Activated T-helper 17 cell treated with anti-CD3 and anti-CD28 coated beads, Interleukin-2, amount 50 U/mL, for 72 hours (primary cell): ENCODE measurements at places on chromosomes 2 and 18. TPM values are rescaled to one million over a fixed set of nuclear protein-coding genes. Genes with fewer than 3 reads are reported as not detected.

Gene AMER3
- not detected for total RNA-seq

Gene MC2R
- total RNA-seq = not detected

Gene SALL3
- total RNA-seq = not detected

Gene EN1
- total RNA-seq = not detected

Gene OSBPL6
- total RNA-seq = 1.0 TPM

Gene COL5A2
- total RNA-seq = 0.32 TPM

Gene SLC20A1
- total RNA-seq = 124 TPM

Gene NYAP2
- 0.19 TPM for total RNA-seq

Gene MTIF2
- 25.8 TPM for total RNA-seq

Gene MAB21L4
- not detected for total RNA-seq

Gene CABYR
- total RNA-seq = 4.7 TPM

DNA sequence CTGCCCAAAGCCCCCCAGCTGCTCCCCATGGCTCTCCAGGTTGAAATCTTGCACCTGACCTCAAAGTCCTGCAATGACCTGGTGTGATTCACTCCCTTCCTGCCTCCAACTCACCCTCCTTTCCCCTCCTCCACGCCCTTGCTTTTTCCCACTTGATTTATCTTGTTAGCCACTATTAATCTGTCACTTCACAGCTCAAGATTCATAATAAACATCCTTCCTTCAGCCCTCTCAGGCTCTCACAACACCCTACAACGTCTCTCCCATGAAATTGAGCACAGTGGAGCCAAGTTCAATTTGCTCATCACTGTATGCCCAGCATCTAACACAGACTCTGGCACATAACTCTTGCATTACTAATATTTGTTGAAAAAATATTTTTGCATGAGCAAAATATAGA is 85.6 kb upstream of the SLC35G4 start:
- H3K27ac ChIP-seq = no peak overlapping the region
- ATAC-seq = no peak
- no peaks in the 10 kb centered on the region for H3K4me1 ChIP-seq
- H3K36me3 ChIP-seq = no peaks in the 10 kb centered on the region
- no peak overlapping the region for H3K4me3 ChIP-seq

DNA sequence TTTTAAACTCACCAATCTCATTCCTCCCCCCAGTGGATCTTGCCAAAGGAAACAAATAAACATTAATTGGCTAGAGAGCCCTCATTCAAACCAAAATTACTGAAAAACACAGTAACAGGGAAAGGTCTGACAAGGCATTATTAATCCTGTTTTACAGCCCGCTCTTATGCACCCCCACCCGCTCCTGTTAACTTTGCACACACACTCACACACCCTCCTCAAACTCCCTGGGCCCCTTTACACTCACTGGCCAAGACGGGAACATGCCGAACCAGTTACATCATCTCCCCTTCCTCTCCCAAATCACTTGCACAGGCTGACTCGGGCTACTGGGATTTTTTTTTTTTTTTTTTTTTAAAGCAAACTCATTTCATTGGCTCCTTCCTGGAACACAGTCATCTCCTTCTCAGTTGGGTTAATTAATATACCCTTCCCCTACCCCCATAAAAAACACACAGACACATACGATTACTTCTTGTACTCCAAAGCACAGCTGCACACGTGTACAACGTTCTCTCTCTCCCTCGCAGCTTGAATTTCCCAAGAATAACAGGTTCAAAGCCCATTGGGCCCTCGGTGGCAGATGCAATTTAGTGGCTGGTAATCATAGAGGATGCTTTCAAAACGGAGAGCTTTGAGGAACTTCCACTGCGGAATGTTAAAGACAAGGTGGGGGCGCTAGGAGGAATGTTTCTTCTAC is 31.8 kb downstream of the KLF7 start:
- H3K4me1 ChIP-seq = peaks cover 33% of the 10 kb centered on the region
- peaks cover 13% of the 10 kb centered on the region for H3K36me3 ChIP-seq
- H3K27ac ChIP-seq = no peak overlapping the region
- H3K27me3 ChIP-seq = no peaks in the 10 kb centered on the region
- H3K4me3 ChIP-seq = no peak overlapping the region
- no peak for ATAC-seq

GRCh38 chr2:45814951-45815621 is 163.6 kb downstream of the PRKCE start:
- H3K4me3 ChIP-seq = no peak overlapping the region
- H3K27ac ChIP-seq = no peak overlapping the region
- no peaks in the 10 kb centered on the region for H3K27me3 ChIP-seq
- peaks cover 3% of the 10 kb centered on the region for H3K4me1 ChIP-seq
- no peak for ATAC-seq

DNA sequence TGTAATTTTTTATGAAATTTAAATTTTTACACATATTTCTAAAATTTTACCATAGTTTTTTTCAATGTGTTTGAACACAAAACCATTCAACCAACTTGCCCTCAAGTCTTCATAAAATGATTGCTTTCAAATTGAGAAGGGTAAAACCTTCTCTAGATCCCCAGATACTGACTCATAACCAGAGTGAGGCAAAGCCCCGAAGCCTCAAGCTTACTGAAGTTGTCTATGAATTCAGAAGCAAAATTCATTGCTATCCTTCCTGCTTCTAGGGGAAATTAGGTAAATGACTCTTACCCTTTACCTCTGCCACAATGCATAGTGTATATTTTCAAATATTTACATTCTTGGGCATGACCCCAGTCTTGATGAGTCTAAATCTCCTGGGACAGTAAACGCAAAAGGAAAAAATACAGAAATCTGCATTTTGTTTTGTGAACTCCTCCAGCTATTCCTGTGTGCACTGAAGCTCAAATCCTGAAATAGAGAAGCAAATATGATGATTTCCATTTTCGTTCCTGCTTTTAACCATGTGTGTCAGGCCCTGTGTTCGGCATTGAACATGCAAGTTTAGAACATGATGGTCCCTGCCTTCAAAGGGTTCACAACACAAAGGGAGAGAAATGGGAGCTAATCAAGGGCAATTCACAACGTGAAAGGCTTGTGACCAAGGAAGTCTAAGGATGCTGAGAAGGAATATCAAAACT is 246.3 kb downstream of the SUCLG1 start:
- H3K27me3 ChIP-seq = peaks cover 11% of the 10 kb centered on the region
- H3K27ac ChIP-seq = no peak overlapping the region
- H3K4me1 ChIP-seq = no peaks in the 10 kb centered on the region
- no peak for ATAC-seq

- H3K27me3 ChIP-seq = no peaks in the 10 kb centered on the region
- peak; percentile 53 for ATAC-seq
- H3K4me1 ChIP-seq = peaks cover 17% of the 10 kb centered on the region
- peak overlapping the region; percentile 89 for H3K27ac ChIP-seq
Observed at GRCh38 chr2:45649858-45650811, 1.3 kb upstream of the PRKCE start.

DNA sequence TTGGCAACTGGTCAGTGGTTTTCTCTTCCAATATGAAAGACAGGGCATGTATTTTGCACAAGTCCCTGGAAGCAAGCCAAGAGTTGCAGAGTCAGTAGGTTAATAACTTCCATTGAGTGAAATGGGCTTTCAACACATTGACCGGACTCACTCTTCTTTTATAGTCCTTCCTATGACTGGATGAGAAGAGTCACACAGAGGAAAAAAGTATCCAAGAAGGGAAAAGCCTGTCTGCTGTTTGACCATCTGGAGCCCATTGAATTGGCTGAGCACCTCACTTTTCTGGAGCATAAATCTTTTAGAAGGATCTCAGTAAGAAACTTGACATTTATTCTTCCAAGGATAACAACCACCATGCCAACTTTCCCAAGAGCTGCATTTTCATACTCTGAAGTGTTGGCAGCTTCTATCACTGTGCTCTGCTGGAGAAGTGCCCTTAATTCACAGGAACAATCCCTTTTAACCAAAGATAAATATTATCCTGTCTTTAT is 45.4 kb downstream of the RASGRP3 start:
- H3K27me3 ChIP-seq = no peaks in the 10 kb centered on the region
- H3K4me3 ChIP-seq = no peak overlapping the region
- no peak overlapping the region for H3K27ac ChIP-seq
- H3K36me3 ChIP-seq = no peaks in the 10 kb centered on the region
- H3K4me1 ChIP-seq = no peaks in the 10 kb centered on the region

DNA sequence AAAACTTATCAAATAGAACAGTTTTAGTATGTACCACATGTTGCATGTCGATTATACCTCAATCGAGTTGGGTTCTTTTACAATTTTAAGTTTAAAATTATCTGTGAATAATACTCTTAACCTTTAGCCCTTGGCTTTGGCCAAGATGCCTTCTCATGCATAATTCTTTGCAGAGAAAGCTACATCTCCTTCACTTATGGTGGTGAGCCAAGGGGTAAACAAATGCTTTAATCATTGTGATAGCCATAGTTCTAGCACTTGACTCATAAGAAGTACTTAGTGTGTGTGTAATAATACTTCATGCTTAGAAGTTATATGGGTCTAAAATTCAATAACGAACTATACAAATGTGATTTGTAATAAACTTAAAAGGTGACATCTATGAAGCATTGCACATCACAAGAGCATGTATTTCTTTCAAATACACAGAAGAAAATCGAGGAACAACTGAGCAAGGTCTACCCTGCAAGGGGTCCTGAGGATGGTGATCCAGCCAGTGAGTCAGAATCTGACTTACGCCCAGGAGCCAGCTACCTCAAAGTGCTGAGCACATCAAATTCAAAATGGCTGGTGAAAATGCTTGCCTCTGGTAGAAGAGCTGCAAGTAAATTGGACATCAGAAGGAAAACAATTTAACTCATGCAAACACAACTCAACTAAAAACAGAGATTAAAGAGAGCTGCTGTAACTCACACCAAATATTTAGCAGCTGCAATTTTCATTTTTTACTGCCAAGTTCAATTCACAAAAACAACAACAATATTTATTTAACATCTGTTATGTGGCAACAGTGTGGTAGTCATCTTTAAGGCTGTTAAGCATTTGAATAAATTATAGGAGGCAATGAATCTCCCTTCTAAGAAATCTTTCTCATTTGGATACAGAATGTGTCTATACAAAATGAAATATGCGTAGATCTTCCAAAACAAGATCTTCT is 23.8 kb upstream of the TTC39C start:
- no peak for ATAC-seq
- H3K4me3 ChIP-seq = peak overlapping the region; percentile 71
- H3K4me1 ChIP-seq = peaks cover 71% of the 10 kb centered on the region
- no peaks in the 10 kb centered on the region for H3K27me3 ChIP-seq

- H3K27ac ChIP-seq = no peak overlapping the region
- H3K27me3 ChIP-seq = peaks cover 24% of the 10 kb centered on the region
- no peak for ATAC-seq
Observed at GRCh38 chr2:172928756-172929155, 146.9 kb upstream of the MAP3K20 start.

GRCh38 chr2:176454893-176455815 is 185.9 kb downstream of the MTX2 start:
- H3K4me1 ChIP-seq = no peaks in the 10 kb centered on the region
- H3K36me3 ChIP-seq = no peaks in the 10 kb centered on the region
- ATAC-seq = no peak
- peaks cover 36% of the 10 kb centered on the region for H3K27me3 ChIP-seq
- no peak overlapping the region for H3K27ac ChIP-seq
- H3K4me3 ChIP-seq = no peak overlapping the region

- H3K27ac ChIP-seq = no peak overlapping the region
- H3K27me3 ChIP-seq = no peaks in the 10 kb centered on the region
- no peak for ATAC-seq
- H3K4me1 ChIP-seq = no peaks in the 10 kb centered on the region
Observed at GRCh38 chr2:57899898-57900297, 146.7 kb upstream of the VRK2 start.

DNA sequence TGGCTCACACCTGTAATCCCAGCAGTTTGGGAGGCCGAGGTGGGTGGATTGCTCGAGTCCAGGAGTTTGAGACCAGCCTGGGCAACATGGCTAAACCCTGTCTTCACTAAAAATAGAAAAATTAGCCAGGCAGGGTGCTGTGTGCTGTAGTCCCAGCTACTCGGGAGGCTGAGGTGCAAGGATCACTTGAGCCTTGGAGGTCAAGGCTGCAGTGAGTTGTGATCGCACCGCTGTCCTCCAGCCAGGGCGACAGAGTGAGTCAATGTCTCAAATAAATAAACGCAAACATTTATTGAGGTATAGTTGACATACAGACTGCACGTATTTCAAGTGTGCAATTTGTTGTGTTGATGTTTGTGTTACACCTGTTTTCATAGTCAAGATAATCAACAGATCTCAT is 19.7 kb downstream of the EPC2 start:
- H3K27me3 ChIP-seq = no peaks in the 10 kb centered on the region
- H3K36me3 ChIP-seq = no peaks in the 10 kb centered on the region
- peaks cover 31% of the 10 kb centered on the region for H3K4me1 ChIP-seq
- ATAC-seq = no peak
- H3K27ac ChIP-seq = no peak overlapping the region

DNA sequence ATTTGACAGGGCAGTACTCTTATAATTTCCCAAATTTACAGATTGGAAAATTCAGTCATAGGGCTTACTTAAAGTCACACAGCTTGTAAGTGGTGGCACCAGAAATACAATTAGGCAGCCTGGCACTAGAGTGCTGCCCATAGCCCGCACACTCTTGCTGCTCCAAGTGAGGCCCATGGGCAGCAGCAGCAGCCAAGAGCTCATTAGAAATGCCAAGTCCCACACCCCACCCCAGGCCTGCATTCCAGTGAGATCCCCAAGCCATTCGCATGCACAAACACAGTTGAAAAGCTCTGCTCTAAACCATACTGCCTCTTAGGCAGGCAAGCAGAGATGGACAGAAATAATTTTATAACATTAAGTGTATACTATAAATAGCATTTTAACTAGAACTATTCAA is 379.3 kb upstream of the PKDCC start:
- H3K27me3 ChIP-seq = peaks cover 10% of the 10 kb centered on the region
- H3K27ac ChIP-seq = no peak overlapping the region
- no peaks in the 10 kb centered on the region for H3K36me3 ChIP-seq
- no peaks in the 10 kb centered on the region for H3K4me1 ChIP-seq
- H3K4me3 ChIP-seq = no peak overlapping the region
- ATAC-seq = no peak

GRCh38 chr2:224513991-224514390 is 71.2 kb downstream of the CUL3 start:
- no peak overlapping the region for H3K4me3 ChIP-seq
- no peak overlapping the region for H3K27ac ChIP-seq
- ATAC-seq = no peak
- H3K36me3 ChIP-seq = peaks cover 70% of the 10 kb centered on the region

DNA sequence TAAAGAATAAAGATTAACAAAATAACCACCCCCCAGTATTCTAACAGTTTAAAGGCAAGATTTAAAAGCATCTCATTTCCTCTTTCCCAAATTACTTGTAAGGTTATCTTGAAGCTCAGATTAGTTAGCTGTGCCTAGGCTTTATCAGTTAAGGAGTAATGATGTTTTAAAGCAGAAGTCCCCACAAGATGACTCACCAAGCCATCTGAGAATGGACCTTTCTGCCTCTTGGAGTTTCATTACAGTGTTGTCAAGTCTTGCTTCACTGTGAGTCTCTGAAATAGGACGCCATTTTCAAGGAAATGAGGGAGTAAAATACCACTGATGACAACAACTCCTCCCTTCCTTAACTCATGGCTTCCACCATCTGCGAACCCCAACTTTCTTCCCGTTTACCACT is 35.9 kb downstream of the ZNF385B start:
- H3K27me3 ChIP-seq = peaks cover 14% of the 10 kb centered on the region
- H3K4me1 ChIP-seq = no peaks in the 10 kb centered on the region
- no peak overlapping the region for H3K4me3 ChIP-seq
- H3K27ac ChIP-seq = no peak overlapping the region

GRCh38 chr18:27311114-27311513 is 126.0 kb upstream of the CHST9 start:
- no peak overlapping the region for H3K4me3 ChIP-seq
- no peaks in the 10 kb centered on the region for H3K4me1 ChIP-seq
- no peaks in the 10 kb centered on the region for H3K27me3 ChIP-seq
- no peaks in the 10 kb centered on the region for H3K36me3 ChIP-seq
- ATAC-seq = no peak

- H3K36me3 ChIP-seq = no peaks in the 10 kb centered on the region
- H3K4me3 ChIP-seq = no peak overlapping the region
- no peaks in the 10 kb centered on the region for H3K4me1 ChIP-seq
- no peak for ATAC-seq
Observed at GRCh38 chr2:128505150-128505490, 186.5 kb upstream of the HS6ST1 start.
